ENCODE measurements at places on chromosomes 13 and 19.
A peak's percentile ranks its signal among the peaks of the same experiment; 100 is the strongest.

DNA sequence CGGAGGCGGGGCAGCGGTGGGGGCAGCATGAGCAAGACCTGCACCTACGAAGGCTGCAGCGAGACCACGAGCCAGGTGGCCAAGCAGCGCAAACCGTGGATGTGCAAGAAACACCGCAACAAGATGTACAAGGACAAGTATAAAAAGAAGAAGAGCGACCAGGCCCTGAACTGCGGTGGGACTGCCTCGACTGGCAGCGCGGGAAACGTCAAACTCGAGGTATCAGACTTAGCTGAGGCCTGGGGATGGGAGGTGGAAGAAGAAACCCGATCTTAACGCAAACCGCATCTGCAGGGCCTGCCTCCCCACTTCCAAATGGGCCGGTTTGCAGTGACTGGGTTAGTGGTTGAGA, 693 bp downstream of the RFXAP start:
- DNase-seq, result peak; percentile 9

- DNase-seq, result peak; percentile 88
These were observed 38.6 kb upstream of the ITM2B start for GRCh38 chr13:48194379-48194754.

- peak; percentile 64 for DNase-seq
These were observed 25.0 kb upstream of the FXYD3 start for GRCh38 chr19:35090506-35091214.

DNA sequence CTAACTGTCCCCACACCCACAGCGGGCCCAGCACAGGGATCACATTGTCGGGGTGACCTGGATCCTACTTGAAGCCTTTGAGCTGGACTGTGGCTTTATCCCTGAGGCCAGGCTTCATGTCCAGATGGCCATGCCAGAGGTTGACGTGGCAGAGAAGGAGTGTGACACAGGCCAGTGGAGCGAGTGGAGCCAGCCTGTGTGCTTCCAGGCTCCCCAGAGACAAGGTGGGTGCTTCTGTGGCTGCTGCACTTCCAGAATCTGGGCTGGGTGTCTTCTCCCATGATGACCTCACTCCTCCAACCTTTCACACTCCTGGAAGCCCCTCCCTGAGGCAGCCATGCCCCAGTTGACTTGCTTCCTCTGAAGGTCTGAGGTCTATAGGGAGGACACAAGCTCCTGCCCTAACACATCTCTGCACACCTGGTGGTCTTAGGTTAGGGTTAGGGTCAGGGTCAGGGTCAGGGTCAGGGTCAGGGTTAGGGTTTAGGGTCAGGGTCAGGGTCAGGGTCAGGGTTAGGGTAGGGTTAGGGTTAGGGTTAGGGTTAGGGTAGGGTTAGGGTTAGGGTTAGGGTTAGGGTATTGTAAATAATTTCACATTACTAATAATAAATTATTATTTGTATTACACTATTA, 13.1 kb upstream of the MZF1 start:
- no peak for DNase-seq

DNA sequence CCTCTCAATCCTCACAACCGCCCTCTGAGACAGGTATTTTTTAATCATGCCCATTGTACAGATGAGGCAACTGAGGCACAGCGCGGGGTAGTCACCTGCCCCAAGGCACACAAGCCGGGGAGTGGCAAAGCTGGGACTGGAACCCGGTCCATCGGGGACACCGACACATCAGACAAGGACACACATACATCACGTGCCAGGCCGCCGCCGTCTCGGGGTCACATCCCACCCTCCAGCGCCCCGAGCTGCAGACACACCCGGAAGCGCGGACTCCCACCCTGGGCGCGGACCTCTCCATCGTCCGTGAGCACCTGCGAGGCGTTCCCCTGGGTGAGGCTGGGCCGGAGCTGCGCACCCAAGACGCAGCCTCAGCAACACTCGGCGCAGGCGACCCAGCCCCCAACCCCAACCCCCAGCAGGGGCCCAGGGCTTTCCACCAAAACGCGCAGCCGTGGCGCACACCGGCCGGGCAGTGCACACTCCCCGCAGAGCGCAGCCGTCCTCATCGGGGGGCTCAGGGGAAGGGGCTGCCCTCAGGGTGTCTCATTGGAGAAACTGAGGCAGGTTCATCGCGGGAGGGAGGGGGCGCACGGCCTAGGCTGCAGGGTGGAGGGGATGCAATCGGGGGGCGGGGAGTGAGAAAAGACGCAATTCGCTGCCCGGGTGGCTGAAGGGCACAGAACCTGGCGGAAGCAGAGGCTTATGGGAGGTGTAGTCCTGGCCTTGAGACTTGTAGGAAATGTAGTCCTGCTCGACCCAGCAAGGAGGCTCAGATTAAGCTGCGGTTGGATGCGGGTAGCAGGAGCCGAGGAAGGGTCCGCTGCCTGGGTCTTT, 1.9 kb upstream of the LMTK3 start:
- DNase-seq, result peak; percentile 51
